Astrocyte of the spinal cord (primary cell): ENCODE measurements at places on chromosomes 1 and 21.
A peak's percentile ranks its signal among the peaks of the same experiment; 100 is the strongest.

DNA sequence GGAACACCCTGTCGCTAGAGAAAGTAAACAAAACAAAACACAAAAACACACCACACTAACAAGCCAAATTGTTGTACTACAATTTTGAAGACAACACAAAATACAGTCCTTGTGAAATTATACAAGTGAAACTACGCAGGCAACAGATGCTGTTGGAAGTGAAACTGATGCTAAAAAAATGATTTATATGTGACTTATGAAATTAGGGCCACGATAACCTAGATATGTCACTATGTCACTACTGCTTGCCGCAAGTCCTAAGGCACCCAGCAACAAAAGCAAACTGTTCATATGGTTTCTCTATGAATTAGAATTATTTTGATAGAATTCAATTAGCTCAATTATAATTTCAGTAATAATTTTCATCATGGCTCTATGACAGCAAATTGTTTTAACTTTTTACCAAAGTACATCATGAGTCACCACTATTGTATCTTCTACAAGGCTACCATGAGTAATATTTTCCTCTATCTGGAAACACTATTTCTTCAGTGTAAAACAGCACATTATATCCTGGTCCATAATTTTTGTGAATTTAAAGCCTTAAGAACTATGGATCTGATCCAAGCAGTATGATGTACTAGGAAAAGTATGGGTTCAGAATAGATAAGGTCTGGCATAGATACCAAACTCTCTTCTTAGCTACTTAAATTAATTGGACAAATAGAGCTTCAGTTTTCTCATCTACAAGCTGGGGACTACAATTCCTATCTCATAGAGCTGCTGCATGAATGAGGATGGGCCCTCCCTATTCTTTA lies 216.3 kb downstream of the COL11A1 start:
- peak; percentile 81 for DNase-seq

- DNase-seq = peak; percentile 10
These were observed 21.4 kb downstream of the SLC16A1 start for GRCh38 chr1:112934577-112934976.

- DNase-seq = no peak
These were observed 50.9 kb downstream of the LEPR start for GRCh38 chr1:65471213-65471833.

DNA sequence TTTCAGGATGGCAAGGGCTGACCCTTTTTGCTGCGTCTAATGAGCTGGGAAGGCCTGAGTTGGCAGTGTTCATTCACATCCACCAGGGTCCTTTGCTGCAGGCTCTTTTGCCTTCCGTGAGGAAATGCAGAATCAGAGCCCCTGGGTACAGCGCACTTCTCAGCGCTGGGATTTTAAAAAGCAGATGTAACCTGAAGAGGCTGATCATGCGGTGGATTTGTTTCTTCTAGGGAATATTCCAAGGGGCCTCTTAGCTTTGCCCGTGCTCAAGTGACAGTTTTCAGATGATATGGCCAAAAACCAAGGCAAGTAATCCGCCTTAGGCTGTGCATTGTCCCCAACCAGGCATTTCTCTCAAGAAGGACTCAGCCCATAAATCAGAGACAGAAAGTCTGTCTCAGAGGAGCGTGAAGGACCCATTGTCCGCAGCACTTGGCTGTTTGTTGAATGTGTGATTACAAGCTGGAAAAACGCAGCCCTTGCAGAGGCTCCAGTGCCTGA lies 237.6 kb downstream of the PTPRC start:
- peak; percentile 34 for DNase-seq

DNA sequence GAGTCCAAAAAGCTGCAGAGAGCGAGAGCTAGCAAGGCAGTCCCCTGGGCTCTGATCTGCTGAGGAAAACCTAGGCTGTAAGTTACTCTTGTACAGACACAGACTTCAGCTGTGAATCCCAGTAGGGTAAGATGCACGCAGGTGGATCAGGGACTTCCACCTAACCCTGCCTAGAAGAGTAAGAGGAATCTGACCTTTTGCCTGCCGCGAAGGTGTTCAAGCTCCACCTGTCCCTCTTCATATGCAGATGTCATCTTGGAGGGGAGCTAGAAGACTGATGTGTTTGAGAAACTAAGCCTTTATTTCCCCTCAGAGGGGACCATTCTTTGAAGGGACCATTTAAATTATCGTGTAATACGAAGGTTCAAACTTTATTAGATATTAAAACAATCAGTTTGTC lies 108.6 kb upstream of the USP24 start:
- DNase-seq = no peak
